Muscle of leg (tissue), 16 donors: ENCODE measurements at places on chromosomes 5 and 9.

GRCh38 chr5:45686620-45687019, 9.6 kb downstream of the HCN1 start:
- no peak for DNase-seq

DNA sequence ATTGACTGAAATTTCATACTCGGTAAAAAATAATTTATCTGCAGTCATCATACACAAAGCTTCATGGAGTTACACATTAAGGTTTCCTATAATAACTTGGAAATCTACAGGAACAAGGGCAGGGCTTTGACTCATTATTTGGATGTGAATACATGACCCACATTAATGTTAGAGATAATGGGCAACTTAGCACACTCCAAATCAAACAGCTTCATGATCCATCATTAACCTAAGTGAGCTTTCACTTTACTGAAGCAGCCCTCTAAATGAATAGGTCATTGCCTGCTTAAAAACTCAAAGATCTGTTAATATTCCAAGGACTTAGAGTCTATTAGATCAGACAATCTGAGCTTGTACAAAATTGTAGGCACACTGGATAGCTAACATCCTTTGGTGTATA, 9.0 kb downstream of the CDH12 start:
- no peak for DNase-seq

GRCh38 chr5:171143171-171143570, 165.9 kb upstream of the TLX3 start:
- peak; percentile 27 for DNase-seq

DNA sequence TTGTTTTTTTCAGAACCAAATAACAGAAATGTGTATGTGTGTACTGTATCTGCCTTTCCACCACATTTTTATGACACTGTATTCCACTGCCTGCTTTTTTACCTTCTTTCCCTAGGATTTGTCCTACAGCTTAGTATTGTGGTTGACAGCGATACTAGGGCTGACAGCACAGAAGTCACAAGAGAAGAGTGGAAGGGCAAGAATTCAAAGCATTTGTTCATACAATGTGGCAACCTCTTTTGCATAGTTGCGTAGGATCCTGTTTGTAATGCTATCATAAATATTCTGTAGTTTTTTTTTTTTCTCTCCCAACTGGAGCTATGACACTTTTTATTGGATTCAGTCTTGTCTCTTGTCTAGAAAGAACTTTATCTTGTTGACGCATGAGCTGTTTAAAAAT, 5.6 kb upstream of the BNIP1 start:
- DNase-seq: no peak

DNA sequence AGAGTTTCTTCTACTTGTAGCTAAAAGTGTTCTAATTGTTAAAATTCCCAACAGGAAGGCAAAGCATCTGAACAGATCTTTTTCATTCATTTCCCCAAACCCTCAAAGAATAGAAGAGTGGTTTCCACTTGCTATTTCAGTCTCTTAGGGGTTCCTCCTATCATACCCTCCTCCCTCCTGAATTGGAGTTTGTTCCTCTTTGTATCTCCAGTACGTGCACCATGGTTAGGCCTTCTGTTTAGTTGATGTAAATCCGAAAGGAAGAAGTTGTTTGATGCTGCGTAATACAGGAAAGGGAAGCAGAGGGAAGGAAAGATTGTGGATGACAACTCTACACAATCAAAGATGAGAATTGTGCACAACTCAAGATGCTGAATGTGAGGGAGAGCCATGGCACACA, 303.6 kb downstream of the PIK3R1 start:
- DNase-seq: peak; percentile 73

DNA sequence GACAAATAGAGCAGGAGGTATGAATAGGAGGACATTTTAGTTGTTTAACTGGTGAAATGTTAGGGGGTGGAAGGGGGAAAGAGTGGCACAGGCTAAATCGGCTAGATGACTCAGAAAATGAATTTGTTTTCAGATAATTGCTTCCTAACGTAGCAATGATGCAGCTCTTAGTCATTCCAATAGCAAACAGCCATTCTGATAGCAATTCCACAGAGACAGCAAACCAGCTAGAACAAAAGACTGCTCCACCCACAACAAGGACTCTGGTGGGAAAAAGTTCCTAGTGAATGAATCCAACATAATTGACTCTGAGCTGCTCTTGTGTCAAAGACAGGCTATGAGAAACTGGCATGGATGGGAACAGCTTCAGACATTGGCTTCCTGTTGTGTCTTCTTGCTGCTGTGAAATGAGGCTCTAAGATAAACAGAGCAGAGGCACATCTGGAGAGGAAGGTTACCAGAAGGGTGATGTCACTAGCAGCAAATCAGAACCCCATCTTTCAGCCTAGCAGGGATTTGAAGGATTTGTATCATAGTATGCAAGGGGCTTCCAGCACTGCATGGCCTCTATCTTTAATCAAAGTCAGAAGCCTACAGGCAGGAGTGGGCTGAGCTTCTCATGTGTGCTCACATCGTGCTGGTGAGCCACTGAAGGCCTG, 28.1 kb upstream of the F2RL1 start:
- DNase-seq: peak; percentile 89

DNA sequence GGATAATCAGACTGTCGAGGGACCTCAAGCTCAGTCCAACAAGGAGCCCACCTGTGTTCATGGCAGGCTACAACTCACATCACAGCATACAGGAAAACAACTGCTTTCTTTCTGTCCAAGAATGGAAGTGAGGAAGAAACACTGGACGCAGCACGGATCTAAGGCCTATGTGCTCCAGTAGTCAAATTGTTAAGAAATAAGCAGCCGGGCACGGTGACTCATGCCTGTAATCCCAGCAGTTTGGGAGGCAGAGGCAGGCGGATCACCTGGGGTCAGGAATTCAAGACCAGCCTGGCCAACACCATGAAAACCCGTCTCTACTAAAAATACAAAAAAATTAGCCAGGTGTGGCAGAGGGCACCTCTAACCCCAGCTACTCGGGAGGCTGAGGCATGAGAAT, 427.8 kb downstream of the BNC2 start:
- DNase-seq: no peak

DNA sequence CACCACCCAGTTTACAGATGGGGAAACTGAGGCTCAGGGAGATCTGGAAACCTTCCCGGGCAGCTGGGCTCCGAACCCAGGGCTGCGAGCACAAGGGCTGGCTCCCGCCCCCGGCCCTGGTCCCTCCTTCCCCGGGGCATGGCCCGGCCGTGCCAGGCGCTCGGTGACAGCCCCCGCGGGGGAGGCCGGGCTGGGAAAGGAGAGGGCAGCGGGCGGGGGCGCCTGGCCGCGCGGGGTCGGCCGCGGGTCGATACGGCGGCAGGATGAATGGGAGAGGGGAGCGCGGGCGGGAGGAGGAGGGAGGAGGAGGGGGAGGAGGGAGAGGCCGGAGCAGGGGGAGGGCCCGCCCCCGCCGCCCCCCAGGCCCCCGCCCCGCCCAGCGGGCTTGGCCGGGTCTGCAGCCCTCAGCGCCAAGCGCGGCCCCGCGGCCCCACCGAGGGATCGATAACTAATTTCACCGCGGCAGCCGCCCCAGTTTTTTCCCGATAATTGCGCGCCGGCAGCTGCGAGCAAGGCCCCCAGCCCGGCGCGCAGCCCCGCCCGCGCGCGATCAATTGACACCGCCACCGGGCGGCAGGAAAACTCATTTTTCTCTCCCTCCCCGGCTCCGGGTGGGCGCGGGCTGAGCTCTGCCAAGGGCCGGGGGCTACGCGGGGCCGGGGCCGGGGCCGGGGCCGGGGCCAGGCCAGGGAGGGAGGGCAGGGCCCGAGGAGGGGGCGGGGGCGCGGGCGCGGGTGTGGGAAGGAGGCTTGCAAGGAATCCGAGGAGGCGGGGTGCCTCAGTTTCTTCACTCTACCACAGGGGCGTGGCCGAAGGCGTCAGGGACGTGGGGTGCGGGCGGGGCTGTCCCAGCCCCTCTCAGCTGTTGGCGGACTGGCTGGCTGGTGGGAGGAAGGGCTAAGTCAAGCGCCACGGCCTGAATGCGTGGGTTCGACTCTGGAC, 52.1 kb downstream of the C9orf50 start:
- DNase-seq: peak; percentile 85

- peak; percentile 97 for DNase-seq
These were observed 136.1 kb downstream of the RGS3 start for GRCh38 chr9:113599646-113600022.

- DNase-seq: no peak
These were observed 483.4 kb downstream of the SPATA31A7 start for GRCh38 chr9:61673247-61673646.

GRCh38 chr9:92423612-92424011, 659 bp downstream of the OMD start:
- peak; percentile 51 for DNase-seq

DNA sequence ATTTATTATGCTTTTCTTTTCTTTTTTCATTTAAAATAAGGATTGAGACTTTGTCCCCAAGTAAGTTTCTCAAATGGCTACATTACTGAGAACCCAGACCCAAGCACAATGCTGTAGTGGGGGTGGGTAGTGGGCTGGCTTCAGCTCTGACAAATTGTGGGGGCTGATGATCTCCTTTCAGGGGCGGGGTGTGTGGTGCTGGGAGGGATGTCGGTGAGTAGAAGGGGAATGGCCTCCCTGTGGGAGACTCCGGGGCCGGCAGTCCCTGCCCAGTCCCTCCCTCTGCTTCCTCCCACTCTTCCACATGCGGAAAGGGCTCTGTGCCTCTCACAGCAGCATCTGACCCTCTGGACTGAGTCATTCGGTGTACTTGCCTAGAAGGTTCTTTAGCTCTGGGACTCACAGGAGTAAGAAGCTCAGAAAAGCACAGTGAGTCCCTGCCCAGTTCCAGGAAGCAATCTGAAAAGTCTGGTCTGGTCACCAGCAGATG, 14.3 kb downstream of the CD180 start:
- peak; percentile 73 for DNase-seq

DNA sequence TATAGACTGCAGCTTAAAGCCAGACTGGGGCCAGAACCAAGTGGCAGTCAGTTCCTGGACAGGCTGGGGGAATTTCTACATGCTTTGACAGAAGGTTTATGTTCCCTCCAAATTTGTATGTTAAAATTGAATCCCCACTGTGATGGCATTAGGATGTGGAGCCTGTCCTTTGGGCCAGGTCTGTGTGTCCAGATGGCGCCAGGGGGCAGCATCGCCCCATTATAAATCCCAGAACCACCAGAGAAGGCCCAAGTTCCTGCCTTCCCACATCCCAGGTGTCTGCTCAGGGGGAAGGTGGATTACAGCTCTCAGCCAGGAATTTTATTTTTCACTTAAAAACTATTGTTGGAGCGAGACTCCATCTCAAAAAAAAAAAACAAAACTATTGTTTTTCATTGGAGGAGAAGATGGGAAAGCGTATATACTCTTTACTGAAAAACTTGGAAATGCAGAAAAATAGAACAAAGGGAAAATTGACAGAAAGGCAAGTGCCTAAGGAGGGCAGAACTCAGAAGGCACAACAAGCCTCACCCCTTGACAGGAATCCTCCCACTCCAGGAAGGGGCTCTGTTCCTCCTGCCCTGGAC, 5.0 kb downstream of the IL3 start:
- peak; percentile 54 for DNase-seq

DNA sequence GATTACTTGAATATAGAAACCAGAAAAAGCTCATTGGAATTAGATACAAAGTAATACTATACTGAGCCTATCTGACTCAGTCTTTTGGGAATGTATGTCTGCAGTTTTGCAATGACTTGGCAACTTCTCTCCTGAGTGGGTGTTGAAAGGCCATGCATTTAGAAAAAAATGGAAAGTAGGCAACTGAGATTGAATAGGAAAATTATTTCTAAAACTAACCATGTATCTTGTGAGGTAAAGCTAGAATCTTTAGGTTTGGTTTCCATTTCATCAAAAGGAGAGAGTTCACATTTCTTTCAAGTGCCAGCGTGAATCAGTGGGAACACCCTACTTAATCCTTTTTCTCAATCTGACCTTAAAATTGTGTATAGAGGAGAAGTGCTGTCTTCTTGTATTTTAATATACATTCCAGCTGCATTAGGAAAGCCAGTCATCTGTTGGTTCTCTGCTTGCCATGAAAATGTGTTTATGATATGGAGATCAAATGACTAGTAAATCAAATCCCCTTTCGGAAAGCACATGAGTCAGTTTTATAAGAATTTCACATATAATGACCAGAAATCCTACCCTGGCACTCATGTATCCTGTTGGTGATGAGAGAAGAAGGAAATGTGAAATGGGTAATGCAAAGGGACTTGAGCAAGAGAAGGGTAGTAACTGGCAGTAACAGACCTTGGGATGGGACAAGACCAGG, 30.4 kb downstream of the NFX1 start:
- peak; percentile 76 for DNase-seq
